Thoracic aorta (tissue), 2 donors: ENCODE measurements at places on chromosomes 6 and 20. TPM values are rescaled to one million over a fixed set of nuclear protein-coding genes. Genes with fewer than 3 reads are reported as not detected.
A peak's percentile ranks its signal among the peaks of the same experiment; 100 is the strongest.

- H3K4me3 ChIP-seq = peak overlapping the region; percentile 45
- H3K4me1 ChIP-seq = peaks cover 27% of the 10 kb centered on the region
Measured at GRCh38 chr6:148472171-148473105, 129.8 kb downstream of the SASH1 start.

- H3K27me3 ChIP-seq = no peaks in the 10 kb centered on the region
- no peaks in the 10 kb centered on the region for H3K4me1 ChIP-seq
- H3K4me3 ChIP-seq = no peak overlapping the region
Measured at GRCh38 chr6:44161997-44162338, 3.3 kb downstream of the CAPN11 start.

DNA sequence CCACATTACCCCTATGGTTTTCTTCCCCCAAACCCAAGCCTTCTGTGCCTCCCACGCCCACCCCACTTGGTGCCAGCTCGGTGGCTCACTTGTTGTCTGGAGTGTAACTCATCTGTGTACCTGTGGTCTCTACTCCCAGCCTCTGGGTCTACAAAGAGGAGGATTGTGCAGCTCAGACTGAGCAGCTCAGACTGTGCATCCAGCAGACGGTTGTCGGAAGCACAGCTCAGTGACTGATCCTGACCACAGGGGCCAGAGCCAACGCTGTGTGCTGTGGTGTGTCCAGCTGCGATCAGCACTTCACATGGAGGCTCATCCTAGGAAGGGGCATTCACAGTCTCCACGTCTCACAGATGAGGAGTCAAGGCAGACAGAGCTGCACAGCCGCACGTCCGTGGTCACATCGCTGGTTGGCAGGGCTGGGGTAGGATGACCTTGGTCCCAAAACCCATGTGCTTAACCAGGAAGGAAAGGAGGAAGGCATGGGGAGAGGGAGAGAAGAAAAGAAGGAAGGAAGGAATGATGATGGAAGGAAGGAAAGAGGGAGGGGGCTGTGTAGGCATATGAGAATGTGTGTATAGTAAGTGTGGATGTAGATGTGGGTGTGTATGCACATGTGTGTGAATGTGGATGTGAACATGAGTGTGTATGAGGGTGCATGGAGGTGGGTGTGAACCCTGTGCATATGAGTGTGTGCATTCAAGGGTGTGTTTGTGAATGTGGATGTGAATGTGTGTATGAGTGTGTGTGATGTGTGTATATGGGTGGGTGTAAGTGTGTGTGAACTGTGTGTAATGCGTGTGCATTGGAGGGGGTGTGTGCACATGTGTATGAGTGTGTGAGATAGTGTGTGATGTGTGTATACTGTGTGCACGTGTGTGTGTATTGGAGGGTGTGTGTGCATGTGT, 28.2 kb upstream of the STX16 start:
- DNase-seq = no peak
- H3K36me3 ChIP-seq = no peaks in the 10 kb centered on the region
- no peak overlapping the region for H3K4me3 ChIP-seq
- no peaks in the 10 kb centered on the region for H3K27me3 ChIP-seq
- H3K4me1 ChIP-seq = peaks cover 5% of the 10 kb centered on the region

The POLR1H gene
- 11.2 TPM for total RNA-seq

The SS18L1 gene
- 10.7 TPM for total RNA-seq
